ENCODE measurements at places on chromosomes 16 and 17. TPM values are rescaled to one million over a fixed set of nuclear protein-coding genes. Genes with fewer than 3 reads are reported as not detected.

- DNase-seq, result peak; percentile 93
Measured at GRCh38 chr16:53872248-53873221, 168.6 kb downstream of the FTO start.

- DNase-seq, result no peak
Measured at GRCh38 chr17:42310787-42311215, 22.5 kb downstream of the STAT5A start.

GRCh38 chr16:26777821-26778220 is 288.9 kb upstream of the C16orf82 start:
- DNase-seq, result no peak

GRCh38 chr17:81493198-81494038 is 19.2 kb downstream of the ACTG1 start:
- no peak for DNase-seq

DNA sequence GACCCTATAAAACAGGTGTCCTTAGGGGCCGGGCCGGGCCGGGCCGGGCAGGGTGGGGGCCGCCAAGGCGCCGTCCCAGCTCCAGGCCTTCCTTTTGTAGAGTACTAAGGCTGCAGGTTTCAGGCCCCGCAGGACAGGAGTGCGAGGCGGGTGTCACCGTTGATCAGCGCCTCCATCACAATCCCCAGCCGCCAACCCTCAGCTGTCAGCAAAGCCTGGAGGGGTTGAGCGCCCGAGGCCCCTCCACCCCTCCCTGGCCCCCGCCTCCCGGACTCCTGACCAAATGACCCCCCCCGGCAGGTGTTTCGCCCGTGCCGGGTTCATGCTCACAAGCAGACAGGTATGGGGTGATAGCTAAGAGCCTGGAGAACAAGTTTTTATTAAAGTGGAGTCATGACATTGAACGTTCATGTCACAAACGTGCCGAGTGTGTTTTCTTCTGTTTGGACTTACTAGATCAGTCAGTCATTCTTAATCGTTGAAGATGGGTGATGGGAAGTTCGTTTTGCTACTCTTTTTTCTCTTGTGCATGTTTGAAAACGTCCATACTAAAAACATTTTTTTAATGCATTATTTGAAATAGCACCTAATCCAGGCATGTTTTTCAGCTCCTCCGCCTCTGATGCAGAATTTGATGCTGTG is 534 bp downstream of the ARL2BP start:
- no peak for DNase-seq

GRCh38 chr17:8488491-8488890 is 52.8 kb downstream of the NDEL1 start:
- DNase-seq, result no peak

DNA sequence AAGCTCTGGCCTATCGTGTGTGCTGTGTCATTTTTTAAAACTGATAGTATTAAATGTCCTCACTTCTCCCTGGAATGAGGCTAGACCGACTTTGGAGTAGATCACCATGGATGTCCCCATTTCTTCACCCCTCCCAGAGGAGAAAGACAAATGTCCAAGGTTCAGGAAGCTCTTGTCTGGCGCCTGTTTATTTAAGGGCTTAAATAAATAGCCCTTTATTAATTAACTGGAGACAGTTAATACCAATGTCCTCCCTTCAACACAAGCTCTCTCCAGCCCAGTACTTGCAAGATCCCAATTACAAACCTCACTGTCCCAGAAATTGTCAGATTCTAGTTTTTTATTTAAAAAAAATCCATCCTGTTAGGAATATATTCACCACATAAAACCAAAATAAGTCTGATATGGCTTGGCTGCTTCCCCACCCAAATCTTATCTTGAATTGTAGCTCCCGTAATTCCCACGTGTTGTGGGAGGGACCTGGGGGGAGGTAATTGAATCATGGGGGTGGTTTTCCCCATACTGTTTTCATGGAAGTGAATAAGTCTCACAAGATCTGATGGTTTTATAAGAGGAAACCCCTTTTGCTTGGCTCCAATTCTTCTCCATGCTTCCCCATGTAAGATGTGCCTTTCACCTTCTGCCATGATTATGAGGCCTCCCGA is 344.4 kb downstream of the SHISA9 start:
- no peak for DNase-seq

GRCh38 chr17:36195434-36196130 is 976 bp downstream of the CCL3L1 start:
- DNase-seq, result no peak

GRCh38 chr17:69860142-69860680 is 214.8 kb upstream of the KCNJ16 start:
- no peak for DNase-seq

SLX4 gene
- 3.1 TPM for polyA plus RNA-seq

CCL1 gene
- not detected for polyA plus RNA-seq

KRTAP9-2 gene
- not detected for polyA plus RNA-seq

ZNF594 gene
- 2.0 TPM for polyA plus RNA-seq

STH gene
- not detected for polyA plus RNA-seq

ALDH3A1 gene
- not detected for polyA plus RNA-seq

MYL4 gene
- 0.20 TPM for polyA plus RNA-seq

Measured in IMR-90 (cell line).